Sigmoid colon (tissue), 7 donors: ENCODE measurements at places on chromosomes 5 and 9. TPM values are rescaled to one million over a fixed set of nuclear protein-coding genes. Genes with fewer than 3 reads are reported as not detected.
A peak's percentile ranks its signal among the peaks of the same experiment; 100 is the strongest.

SPINK7 gene
- not detected for total RNA-seq

DNA sequence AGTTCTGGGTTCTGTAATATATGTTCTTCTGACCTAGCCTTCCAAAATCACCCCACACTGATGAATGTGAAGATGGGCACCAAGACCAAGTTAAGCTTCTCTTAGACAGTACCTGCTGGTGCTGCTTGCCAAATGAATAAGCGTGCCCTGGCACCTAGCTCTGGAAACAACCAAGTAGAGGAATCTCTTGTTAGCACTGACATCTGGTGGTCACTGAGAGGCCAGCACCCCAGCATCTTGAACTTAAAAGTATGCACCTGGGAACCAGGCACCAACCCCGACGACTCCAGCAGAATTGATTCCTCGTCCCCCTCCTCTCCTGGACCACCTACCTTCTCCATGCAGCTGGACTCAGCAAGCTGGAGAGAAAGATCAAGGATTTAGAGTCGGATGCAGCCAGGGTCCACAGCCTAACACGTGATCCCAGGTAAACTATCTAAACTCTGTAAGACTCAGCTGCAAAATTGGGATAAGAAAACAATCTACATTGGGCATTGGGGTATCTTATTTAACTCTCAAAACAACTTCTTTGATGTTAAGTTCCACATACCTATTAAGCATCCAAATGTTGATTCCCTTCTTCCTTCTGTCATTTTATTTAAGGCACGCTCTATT lies 89.8 kb downstream of the SLC1A3 start:
- no peak overlapping the region for H3K27ac ChIP-seq
- H3K36me3 ChIP-seq, result no peaks in the 10 kb centered on the region
- H3K4me1 ChIP-seq, result peaks cover 6% of the 10 kb centered on the region
- peak; percentile 67 for DNase-seq
- H3K4me3 ChIP-seq, result no peak overlapping the region

DNA sequence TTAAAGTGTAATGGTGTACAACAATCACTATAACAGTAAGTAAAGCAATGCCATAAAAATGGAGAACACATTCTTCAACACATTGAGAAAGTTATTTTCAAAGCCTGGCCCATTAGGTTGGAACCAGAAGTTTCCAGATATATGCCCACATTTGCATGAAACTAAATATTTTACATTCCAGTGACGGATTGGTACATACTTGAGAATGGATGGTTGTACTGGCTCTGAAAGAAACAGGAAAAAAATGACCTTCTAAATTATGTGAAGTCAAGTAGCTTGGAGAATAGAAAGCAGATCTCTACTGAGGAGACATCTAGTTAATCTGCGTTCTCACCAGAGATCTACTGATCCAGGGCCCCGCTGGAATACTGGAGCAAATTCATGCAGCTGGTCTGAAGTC lies 1037.0 kb downstream of the NR2F1-AS1 start:
- DNase-seq, result no peak
- H3K4me1 ChIP-seq, result peaks cover 7% of the 10 kb centered on the region
- H3K27ac ChIP-seq, result no peak overlapping the region
- H3K4me3 ChIP-seq, result no peak overlapping the region
- H3K36me3 ChIP-seq, result no peaks in the 10 kb centered on the region

GRCh38 chr5:137498736-137499505 lies at the start of gene SPOCK1:
Gene SPOCK1 (minus strand): TSS chr5:137499326.
- H3K4me1 ChIP-seq, result peaks cover 21% of the 10 kb centered on the region
- peak within 1 kb of the TSS; percentile 57 for H3K4me3 ChIP-seq
- peak; percentile 83 for DNase-seq
- no peaks in the 10 kb centered on the region for H3K36me3 ChIP-seq
- peak within 1 kb of the TSS; percentile 7 for H3K27ac ChIP-seq

GRCh38 chr5:179241764-179242370 lies 103.4 kb downstream of the ADAMTS2 start:
- H3K4me1 ChIP-seq, result no peaks in the 10 kb centered on the region
- H3K4me3 ChIP-seq, result no peak overlapping the region
- H3K27me3 ChIP-seq, result no peaks in the 10 kb centered on the region
- DNase-seq, result peak; percentile 32
- no peaks in the 10 kb centered on the region for H3K36me3 ChIP-seq
